ENCODE measurements at places on chromosomes 12 and 14. TPM values are rescaled to one million over a fixed set of nuclear protein-coding genes. Genes with fewer than 3 reads are reported as not detected.

DNA sequence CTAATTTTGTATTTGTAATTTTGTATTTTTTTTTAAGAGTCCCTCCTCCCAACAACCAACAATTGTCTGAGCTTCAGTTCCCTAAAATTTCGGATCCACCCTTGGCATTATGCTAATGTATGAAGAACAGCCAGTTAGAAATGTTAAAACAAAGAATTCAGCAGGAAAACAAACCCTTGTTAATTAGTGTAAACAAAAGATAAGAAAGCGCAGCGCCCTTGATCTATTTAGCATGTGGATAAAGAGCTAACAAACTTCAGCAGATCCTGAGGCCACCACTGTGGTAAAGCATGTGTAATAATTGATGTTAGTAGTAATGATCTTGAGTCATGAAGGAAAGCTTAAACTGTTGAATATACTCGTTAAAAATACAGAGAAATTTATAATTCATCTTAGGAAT, 199.8 kb downstream of the TMX1 start:
- no peak for DNase-seq

DNA sequence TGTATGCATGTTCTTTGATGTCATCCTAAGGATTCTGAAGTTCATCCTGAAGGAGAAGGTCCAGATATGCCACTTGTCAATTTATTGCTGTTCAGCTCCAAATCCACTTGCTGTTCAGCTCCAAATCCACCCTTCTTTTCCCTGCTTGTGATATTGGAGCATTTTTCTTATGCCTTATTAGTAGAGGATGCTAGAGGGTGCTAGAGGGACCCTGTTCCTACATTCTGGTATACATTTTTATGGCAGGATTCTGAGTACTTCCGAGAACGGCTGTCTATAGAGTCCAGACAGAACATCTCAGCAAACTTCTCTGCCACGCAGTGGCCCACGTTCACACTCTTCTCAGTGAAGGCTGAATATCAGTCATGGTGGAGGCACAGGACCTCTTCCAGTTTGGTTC, 406.7 kb downstream of the NOVA1 start:
- DNase-seq = no peak

- DNase-seq = no peak
These were observed 195.5 kb upstream of the BTG1 start for GRCh38 chr12:92341065-92341668.

DNA sequence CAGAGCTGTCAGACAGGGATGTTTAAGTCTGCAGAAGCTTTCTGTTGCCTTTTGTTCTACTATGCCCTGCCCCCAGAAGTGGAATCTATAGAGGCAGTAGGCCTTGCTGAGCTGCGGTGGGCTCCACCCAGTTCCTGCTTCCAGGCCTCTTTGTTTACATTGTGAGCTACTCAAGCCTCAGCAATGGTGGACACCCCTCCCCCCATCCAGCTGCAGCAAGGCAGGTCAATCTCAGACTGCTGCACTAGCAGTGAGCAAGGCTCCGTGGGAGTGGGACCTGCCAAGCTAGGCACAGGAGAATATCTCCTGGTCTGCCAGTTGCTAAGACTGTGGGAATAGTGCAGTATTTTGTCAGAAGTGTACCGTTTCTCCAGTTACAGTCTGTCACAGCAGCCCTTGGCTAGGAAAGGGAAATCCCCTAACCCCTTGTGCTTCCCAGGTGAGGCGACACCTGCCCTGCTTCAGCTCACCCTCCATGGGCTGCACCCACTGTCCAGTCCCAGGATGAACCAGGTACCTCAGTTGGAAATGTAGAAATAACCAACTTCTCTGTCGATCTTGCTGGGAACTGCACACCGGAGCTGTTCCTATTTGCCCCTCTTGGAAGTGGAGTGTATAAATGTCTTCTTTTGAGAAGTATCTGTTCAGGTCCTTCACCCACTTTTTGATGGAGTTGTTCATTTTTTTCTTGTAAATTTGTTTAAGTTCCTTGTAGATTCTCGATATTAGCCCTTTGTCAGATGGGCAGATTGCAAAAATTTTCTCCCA, 213.5 kb upstream of the SLC38A2 start:
- no peak for DNase-seq

- no peak for DNase-seq
These were observed 80.8 kb downstream of the GALNT9 start for GRCh38 chr12:132248453-132249167.

DNA sequence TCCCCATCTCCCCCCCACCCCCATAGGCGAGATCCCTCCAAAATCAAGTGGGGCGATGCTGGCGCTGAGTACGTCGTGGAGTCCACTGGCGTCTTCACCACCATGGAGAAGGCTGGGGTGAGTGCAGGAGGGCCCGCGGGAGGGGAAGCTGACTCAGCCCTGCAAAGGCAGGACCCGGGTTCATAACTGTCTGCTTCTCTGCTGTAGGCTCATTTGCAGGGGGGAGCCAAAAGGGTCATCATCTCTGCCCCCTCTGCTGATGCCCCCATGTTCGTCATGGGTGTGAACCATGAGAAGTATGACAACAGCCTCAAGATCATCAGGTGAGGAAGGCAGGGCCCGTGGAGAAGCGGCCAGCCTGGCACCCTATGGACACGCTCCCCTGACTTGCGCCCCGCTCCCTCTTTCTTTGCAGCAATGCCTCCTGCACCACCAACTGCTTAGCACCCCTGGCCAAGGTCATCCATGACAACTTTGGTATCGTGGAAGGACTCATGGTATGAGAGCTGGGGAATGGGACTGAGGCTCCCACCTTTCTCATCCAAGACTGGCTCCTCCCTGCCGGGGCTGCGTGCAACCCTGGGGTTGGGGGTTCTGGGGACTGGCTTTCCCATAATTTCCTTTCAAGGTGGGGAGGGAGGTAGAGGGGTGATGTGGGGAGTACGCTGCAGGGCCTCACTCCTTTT, 2.7 kb downstream of the GAPDH start:
- no peak for DNase-seq

DNA sequence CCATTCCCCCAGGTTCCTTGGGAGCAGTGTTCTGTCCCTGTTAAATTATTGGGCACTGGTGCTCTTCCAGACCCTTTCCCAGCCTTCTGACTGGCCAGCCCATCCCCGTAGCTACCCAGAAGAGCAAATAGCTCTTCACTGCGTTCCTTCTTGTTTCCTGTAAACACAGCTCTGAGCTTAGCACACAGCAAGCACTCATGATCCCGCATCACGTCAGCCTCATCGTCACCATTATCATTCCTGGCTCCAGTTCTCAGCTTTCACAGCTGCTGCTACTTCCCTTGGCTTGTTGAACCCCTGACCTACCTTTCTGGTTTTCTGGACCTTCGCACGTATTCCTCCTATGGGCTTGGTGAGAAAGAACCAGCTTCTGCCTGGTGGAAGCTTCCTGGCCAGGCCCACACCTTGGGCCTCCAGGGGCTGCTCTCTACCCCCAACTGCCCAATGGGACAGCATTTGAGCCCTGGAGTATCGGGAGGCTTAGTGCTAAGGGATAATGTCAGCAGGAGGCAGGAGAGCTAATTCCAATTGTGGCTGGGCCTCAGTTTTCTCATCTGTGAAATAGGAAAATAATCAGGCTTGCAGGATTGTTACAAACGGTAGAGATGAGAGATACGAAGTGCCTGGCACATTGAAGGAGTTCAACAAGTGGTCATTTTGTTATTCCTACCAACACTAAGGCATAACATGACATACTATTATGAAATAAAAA, 22.6 kb upstream of the PAPOLA start:
- DNase-seq = no peak

DNA sequence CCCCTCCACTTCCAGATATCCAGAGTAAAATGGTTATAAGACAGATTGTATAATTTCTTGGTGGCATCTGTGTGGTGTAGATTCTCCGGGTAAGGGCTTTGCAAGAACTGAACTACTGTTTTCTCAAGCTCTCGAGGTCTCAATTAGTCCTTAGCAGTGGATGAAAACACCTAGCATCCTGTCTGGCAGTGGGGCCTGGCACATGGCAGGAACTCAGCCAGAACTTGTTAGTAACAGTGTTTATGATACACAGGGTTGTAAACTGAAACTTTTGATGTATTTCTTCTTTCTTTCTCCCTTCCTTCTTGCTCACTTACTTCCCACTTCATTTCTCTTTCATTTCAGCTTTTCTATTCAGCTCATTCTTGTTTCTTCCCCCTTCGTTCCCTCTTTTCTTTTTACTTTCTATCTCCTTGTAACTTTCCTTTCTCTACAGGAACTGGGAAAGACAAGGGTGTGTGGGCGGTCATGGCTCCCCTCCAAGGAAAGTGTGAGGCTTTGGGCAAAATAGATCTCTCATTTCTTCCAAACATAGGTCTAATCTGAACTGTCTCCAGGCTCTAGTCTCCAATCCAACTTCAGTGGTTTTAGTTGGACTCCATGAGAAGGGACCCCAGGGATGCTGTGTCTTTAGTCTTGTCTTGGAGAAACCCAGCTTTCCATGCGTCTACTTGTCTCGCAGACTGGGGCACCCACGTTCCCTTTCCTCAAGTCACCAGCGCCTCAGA, 159.7 kb downstream of the PAH start:
- DNase-seq = peak; percentile 75

DNA sequence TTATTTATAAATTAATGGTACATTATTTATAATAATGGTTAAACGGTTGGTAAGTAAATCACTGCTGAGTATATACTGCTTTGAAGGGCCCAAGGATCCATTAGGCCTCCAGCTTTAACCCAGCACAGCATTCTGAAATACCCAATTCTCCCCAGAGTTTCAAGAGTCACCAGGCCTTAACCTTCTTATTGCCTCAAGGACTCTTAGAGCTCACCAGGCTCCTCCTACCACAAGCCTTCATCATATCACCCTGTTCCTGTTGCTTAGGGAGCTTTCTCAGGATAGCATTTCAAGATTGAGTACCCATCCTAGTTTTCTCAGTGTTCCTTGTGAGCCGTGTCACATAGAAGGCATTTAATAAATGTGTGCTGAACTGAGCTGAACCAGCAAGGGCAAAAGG, 242.5 kb downstream of the FBXL14 start:
- no peak for DNase-seq

DNA sequence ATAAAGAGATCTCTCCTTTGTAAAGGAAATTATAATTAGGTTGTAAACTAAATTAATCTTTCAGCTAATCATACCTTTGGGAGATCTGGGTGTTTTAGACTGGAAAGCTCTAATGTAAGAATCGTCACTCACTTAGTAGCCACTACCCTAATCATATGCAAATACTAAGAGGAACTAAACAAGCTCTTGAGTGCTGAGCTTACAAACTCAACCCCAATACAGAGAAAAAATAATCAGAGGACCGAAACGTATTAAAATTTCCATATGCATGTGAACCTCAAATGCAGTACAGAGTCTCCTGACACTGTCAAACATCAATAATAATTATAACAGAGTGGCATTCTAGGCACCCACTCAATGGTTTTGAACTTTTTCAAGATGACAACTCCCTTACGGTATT, 235.3 kb upstream of the FOXN3 start:
- DNase-seq = no peak

- no peak for DNase-seq
These were observed 8.4 kb upstream of the ERGIC2 start for GRCh38 chr12:29389295-29389919.

- DNase-seq = no peak
These were observed 251.5 kb downstream of the ZFP36L1 start for GRCh38 chr14:68541178-68541896.

DNA sequence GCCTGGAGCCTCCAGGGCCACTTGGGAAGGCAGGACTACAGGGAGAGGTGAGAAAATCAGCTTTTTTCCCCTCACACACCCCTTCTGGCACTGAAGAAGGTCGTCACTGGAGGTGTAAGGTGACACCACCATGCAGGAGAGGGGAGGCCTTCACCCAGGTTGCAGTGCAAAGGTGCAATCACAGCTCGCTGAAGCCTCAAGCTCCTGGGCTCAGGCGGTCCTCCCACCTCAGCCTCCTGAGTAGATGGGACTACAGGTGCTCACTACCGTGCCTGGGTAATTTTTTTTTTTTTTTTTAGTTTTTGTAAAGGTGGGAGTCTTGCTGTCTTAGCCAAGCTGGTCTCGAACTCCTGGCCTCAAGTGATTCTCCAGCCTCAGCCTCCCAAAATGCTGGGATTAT, 93.6 kb downstream of the TNFAIP2 start:
- no peak for DNase-seq

GRCh38 chr12:104544836-104545235, 88.1 kb downstream of the CHST11 start:
- DNase-seq = no peak

SLC5A8 gene
- 0.05 TPM for polyA plus RNA-seq

GLS2 gene
- 0.15 TPM for polyA plus RNA-seq

NOXRED1 gene
- 0.94 TPM for polyA plus RNA-seq

TMEM121 gene
- polyA plus RNA-seq = 3.1 TPM

KRT78 gene
- 2.4 TPM for polyA plus RNA-seq

CD69 gene
- polyA plus RNA-seq = 5.8 TPM

CIROP gene
- not detected for polyA plus RNA-seq

HOXC6 gene
- polyA plus RNA-seq = 3.7 TPM

MYF6 gene
- polyA plus RNA-seq = 50.8 TPM
